Umbilical cord (tissue), 2 donors: ENCODE measurements at places on chromosomes 6 and 20.
A peak's percentile ranks its signal among the peaks of the same experiment; 100 is the strongest.

DNA sequence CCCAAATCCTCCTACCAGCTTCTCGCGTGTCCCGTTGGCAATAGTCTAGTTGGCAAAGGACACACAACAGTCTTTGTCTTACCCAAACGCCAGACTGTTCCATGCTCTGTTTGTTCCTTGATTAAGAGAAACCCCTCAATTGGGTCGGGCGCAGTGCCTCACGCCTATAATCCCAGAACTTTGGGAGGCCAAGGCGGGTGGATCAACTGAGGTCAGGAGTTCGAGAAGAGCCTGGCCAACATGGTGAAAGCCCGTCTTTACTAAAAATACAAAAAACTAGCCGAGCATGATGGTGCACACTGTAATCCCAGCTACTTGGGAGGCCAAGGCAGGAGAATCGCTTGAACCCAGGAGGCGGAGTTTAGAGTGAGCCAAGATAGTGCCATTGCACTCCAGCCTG is 153.7 kb downstream of the GRM4 start:
- no peak for DNase-seq

- no peak for DNase-seq
These were observed 97.8 kb downstream of the TNFAIP3 start for GRCh38 chr6:137964876-137965275.

GRCh38 chr6:90480666-90481065 is 106.2 kb downstream of the MAP3K7 start:
- no peak for DNase-seq

DNA sequence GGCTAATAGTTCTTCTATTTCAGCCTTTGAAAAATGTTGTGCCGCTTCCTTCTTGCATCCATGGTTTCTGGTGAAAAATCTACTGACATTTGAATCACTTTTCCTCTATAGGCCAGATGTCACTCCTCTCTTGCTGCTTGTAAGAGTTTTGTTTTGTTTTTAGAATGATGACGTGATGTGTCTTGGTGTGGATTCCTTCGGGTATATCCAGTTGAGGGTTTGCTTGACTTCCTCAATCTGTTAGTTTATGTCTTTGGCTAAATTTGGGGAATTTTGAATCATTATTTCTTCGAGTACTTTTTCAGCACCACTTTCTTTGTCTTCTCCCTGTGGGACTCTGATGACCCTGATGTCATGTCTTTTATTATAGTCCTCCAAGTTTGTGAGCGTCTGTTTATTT is 175.5 kb downstream of the MYLK4 start:
- DNase-seq, result no peak

DNA sequence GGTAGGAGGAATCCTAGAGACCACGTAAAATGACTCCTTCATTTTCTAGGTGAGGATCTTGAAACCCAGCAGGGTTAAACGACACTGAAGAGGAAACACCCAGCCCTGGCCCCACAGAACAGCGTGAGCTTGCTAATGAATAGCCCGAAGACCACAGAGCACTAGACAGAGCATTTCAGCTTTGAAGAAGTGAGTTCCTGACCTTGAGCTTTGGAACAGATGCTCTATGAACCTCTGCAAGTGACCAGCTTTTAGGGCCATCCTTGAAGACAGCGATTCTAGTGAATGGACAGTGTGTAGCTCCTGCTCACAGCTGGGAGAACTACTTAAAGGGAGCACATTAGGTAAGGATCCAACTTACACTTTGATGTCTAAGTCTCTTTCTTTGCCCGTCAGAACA is 74.0 kb upstream of the FRMD1 start:
- no peak for DNase-seq

DNA sequence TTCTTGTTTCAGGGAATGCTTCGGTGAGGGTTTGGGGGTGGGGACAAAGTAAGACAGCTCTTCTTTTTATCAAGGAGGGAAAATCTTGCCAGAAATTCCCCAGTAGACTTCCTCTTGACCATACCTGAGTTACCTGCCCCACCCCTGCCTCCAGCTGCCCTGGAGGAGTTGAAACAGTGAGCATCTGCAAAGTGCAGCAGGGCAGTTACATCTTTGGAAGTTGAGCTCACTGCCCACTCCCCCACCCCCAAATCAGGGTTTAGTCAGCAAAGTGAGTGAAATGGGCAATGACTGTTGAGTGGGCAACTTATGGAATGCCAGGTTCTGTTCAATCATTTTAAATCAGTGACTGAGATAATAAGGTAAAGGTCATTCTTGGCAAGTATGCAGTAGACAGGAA is 98.8 kb downstream of the BANF2 start:
- DNase-seq, result no peak

GRCh38 chr20:52143277-52143676 is 48.3 kb downstream of the ZFP64 start:
- DNase-seq, result no peak

DNA sequence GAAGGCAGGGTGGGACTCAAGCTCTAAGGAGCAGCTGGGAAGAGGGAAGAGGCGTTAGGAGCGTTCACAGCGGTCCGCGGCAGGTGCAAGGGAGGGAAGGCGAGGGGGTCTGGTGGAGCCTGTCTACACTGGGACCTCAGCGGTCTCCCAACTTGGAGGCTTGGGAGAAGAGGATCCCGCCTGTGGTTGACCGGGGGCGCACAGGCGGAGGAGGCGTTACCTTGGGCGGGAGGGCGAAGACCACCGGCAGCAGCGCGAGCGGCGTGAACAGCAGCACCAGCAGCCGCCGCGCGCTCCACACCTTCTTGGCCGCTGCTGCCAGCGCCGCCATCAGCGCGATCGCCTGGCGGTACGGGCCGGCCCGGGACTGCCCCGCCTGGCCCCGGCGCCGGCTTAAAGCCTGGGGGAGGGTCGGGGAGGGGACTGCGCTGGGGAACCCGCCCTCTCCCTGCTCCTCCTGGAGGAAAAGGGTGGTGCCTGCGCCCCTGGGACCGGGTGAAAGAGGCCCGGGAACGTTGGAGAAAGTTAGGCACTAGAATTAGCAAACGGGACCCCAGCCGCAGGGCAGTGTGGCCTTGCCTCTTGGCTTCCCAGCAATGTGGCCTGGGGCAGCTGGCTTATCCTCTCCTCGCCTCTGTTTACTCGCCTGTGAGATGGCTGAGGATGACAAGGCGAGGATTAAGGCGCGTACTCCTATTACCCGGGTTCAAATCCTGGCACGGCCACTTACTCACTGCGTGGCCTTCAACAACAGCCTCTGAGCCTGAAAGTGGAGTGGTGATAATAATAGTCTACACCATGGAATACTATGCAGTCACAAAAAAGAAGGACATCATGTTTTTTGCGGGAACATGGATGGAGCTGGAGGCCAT is at the start of gene SLC13A3:
TSS of gene SLC13A3 (minus strand) at position 369 of the 872 bp plus-strand sequence. CDS start at position 331, 38 bp downstream.
- peak; percentile 10 for DNase-seq

DNA sequence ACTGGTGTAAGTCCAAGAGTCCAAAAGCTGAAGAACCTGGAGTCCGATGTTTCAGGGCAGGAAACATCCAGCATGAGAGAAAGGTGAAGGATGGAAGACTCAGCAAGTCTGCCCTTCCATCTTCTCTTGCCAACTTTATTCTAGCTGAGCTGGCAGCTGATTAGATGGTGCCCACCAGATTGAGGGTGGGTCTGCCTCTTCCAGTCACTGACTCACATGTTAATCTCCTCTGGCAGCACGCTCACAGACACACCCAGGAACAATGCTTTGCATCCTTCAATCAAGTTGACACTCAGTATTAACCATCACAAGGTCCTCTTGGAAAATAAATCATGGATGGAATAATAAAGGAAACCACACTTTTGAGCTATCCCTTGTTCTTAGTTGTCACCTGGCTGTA is 121.2 kb downstream of the MAP3K7 start:
- DNase-seq, result no peak

- no peak for DNase-seq
These were observed 53.0 kb downstream of the DEK start for GRCh38 chr6:18211338-18211737.

- no peak for DNase-seq
These were observed 29.8 kb downstream of the SMPDL3A start for GRCh38 chr6:122818866-122819265.

DNA sequence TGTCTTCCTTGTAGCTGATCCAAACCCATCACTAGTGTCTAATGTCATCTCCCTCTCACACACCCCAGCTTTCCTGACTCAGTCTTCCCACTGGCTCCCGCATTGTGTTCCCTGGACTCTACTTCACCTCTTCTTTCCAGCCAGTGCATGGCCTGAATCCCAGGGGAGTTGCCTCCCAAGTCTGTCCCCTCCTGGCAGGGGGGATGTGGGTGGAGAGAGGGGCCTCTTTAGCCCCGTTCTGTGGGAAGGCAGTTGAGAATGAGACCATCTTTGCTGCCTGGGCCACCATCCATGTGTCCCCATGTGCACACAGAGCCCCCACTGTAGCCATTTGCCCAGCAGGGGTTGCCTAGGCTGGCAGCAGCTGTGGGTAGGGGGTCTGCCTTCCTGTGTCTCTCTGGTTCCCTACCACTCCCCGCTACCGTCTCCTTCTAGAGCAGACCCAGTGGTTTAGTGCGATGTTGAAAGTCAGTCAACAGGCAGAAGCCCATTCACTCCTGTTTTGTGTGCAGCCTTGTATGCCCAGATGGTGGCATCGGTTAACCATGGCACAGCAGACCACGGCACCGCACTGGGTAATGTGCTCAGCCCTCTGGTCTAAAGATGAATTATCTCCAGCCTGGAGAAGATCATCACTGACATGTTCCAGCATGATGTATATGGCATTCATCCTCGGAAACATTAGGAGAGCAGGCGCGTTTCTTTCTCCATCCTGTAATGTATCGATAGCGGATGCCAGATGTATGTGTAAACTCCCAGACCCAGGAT is 178.8 kb upstream of the SNX9 start:
- DNase-seq, result no peak

DNA sequence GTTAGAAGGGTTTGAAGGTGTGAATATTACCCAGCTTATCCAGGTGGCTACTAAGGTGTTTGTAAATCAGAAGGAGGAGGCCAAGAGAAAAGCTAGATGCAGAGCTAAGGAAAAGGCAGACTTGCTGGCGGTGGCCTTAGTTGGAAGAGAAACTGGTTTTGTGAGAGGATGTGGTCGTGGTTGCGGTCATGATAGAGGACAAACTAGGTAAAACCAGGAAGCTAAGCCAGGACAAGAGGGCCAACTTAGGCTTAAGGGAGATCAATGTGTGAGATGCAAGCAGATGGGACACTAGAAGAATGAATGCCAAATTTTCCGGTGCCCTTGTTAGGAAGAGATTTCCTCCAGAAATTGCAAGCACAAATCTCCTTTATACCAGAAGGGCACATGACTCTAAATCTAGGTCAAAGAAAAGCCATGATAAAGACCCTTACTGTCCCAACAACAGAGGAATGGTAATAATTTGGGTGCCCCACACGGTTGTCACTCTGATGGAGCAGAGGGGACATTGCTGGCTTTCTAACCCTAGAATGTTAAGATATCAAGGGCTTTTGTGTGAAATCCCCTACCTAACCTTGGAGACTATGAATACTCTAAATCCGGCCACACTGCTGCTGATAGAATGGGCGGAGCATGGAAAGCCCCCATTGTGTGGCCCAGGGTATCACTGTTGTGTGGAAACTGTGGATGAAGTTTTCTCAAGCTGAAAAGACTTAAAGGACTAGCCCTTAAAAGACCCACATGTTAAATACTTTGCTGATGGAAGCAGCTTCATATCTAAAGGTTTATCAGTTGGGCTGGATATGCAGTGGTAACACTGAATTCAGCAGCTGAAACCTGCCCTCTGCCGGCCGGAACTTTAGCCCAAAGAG is 7.8 kb downstream of the IL22RA2 start:
- DNase-seq, result no peak

GRCh38 chr6:1336246-1336843 is 24.4 kb downstream of the FOXQ1 start:
- DNase-seq, result peak; percentile 56

DNA sequence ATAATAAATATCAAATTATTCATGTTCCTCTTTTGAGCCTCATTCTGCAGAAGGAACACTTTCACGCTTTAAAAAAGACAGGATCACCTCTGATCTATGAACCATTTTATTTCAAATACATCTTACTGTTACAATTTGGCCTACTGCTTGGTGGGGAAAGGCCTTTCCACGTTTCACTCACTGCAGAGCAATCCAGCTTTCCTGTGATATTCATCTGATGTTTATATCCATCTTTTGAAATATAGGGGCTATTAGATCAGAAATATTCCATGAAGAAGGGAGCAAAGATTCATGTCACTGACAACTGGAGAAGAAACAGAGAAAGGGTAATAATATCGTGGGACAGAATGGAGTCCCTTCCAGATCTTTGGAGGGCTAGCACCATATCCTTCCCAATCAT is 262.9 kb downstream of the ADGB start:
- no peak for DNase-seq

GRCh38 chr6:157647261-157647915 is 175.7 kb upstream of the SNX9 start:
- no peak for DNase-seq

- no peak for DNase-seq
These were observed 395.5 kb upstream of the RUNX2 start for GRCh38 chr6:44932651-44933091.

- DNase-seq, result peak; percentile 69
These were observed 63.2 kb upstream of the BMP2 start for GRCh38 chr20:6704132-6704861.

- no peak for DNase-seq
These were observed 77.1 kb downstream of the GPR63 start for GRCh38 chr6:96760153-96760687.

DNA sequence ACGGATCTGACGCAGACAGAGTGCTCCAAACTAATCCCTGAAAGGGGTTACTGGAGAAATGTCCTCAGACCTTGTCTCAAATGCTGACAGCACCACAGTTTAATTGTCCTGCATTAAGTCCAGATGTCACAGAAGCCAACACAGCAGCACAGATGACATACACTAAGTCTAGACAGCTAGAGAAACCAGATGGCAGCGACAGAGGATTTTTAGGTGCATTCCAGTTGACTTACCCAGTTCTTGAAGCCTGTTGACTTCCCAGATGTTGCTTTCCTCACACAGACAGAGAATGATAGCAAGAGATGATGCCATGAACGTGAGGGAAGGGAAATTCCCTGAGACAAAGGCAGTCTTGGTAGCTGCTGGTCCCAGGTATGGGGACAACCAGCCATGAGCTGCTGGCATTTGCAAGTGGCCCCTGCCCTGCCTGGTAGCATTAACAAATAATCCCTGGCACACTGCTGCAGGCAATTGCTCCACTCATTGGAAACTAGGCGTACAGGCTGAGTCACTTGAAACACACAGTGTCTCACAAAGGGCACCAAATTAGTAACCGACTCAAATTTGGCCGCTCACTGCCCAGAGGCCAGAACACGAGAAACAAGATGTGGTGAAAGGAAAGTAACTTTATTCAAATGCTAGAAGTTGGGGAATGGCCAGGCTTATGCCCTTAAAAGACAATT is 52.2 kb downstream of the ADGB start:
- peak; percentile 27 for DNase-seq

GRCh38 chr6:72654071-72654621 is 32.3 kb downstream of the KCNQ5 start:
- DNase-seq, result no peak

DNA sequence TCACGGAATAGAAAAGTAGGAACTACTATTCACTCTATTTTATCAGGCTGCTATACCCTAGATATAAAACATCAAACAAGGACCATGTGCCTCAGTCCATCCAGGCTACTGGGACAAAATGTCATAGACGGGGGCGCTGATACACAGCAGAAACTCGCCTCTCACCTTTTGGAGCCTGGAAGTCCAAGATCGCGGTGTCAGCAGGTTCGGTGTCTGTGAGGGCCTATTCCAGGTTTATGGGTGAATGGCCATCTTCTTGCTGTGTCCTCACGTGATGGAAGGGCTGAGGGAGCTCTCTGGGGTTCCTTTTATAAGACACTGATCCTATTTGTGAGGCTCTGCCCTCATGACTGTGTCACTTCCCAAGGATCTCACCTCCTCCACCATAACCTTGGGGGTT is 89.5 kb downstream of the DLL1 start:
- no peak for DNase-seq

GRCh38 chr6:136582711-136583471 is 32.7 kb upstream of the MAP7 start:
- peak; percentile 27 for DNase-seq
